Stimulated activated CD8-positive, alpha-beta memory T cell treated with anti-CD3 and anti-CD28 coated beads, Interleukin-2, amount 100 ng/mL, for 1 hour (primary cell): ENCODE measurements at places on chromosomes 1 and 21.

- DNase-seq, result no peak
Observed at GRCh38 chr1:184752656-184753055, 2.0 kb downstream of the EDEM3 start.

GRCh38 chr1:167428395-167428794, 89.9 kb downstream of the CD247 start:
- DNase-seq, result no peak

GRCh38 chr21:45590726-45591618, 48.7 kb upstream of the SLC19A1 start:
- no peak for DNase-seq

GRCh38 chr1:162366671-162367070, 10.0 kb downstream of the SPATA46 start:
- DNase-seq, result no peak

DNA sequence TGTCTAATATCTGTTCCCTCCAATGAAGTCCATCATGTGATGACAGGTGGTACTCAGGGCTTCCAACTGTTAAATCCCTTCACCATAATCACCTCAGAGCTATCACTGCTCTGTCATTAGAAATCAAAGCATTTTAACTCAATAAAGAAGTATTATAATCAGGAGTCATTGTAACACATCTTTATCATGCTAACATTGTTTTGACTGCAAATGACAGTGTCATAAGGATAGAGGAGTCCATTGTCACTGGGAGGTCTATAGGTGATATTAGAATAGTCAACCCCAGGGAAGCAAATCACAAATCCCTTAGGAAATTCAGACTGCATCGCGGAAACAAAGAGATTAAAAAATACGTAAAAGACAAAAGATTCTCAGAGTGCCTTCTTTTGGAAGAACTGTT, 30.8 kb downstream of the LRRC53 start:
- DNase-seq, result no peak

GRCh38 chr1:110012100-110012780, 22.2 kb upstream of the STRIP1 start:
- DNase-seq, result no peak

GRCh38 chr1:226064816-226065248, 2.3 kb downstream of the H3-3A start:
- peak; percentile 16 for DNase-seq

DNA sequence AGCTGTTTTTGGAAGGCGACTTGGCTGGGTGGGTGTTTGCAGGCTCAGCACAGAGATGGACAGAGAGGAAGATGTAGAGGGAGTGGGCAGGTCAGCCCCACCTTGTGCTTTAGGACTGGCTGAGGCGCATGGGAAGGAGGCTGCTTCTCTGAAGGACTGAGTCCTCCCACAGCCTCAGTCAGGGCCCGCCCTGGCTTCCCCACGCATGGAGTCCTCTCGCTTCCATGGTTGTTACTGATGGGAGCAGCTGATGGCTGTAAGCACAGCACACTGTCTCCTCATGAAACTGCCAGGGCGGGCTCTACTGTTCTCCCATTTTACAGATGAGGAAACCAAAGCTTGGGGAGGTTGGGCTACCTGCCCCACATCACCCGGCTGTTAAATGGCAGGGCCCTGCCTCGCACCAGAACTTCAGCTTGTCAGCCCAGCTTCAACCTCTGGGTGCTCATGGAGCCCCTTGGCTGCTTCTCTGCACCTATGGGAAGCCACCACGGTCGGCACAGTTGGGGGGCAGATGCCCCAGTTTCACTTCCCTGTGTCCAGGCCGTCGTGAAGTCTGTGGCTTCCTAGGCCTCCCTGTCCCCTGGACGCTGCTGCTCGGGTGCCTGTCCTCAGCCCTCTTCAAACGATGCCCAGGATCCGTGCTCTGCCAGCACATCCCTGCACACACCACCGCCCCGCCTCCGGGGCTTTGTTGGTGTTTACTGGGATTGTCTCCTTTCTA, 2.4 kb downstream of the TMEM201 start:
- DNase-seq, result no peak

DNA sequence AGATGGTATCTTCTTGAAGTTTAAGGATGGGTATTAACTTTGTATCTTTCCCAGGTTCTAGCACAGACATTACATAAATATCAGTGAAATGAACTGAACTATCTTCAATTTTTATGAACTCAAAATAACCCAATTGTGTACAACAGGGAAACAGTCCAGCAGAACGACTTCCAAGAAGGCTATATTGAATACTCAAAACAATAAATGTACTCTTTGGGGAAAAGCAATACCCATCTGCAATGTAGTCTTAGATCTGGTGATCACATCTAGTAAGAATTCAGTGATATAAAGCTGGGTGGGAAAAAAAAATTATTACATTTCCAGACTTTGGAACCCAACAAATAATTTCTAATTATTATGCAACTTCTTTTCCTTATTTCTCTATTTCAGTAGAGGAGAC, 33.1 kb upstream of the GORAB start:
- no peak for DNase-seq

DNA sequence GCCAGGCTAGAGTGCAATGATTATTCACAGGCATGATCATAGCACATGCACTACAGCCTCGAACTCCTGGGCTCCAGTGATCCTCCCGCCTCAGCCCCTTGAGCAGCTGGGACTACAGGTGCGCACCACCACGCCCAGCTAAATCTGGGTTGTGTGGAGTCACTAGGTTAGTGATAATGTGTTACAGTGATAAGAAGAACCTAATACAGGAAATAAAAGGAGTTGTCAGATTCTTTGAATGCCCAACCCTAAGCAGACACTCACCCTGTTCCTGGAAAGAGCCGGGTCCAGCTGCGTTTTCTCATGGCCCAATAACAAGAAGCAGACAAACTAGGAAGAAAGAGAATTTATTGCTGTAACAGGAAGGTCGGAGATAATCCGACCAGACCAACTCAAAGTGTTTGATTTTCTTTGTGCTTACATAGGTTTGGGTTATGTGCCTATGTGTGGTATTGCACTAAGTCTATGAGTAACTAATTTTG, 8.8 kb downstream of the IFNGR2 start:
- DNase-seq, result no peak

DNA sequence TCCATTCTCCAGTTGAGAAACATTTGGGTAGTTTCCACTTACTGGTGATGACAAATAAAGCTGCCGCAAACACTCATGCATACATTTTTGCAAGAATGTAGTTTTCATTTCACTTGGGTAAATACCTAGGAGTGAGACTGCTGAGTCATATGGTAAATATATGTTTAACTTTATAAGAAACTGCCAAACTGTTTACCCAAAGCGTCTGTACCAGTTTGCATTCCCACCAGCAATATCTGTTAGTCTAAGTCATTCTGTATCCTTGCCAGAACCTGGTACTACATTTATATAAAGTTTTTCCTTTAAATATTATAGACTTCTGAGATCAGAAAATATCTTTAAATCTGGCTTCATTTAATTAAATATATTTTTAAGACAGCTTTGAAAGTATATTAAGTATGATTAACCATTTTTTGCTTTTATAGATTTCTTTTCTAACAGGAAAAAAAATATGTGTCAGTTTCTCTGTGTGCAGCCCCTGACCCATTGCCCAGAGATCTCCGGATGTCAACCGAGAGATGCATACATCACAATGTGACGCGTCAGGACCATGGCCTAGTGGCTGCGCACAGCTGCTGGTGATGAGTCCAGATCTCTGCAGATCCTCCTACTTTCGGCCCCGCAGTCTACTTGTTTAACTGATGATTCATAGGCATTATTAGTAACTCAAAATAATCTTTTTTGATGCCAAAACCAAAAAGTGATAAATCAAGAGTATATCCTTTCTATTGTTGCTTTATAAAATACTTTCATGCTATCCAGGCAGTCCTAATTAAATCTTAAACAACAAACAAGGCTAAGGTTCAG, 227.1 kb upstream of the MAP1LC3C start:
- DNase-seq, result no peak

GRCh38 chr1:53359225-53359933, 31.5 kb upstream of the LRP8 start:
- no peak for DNase-seq

DNA sequence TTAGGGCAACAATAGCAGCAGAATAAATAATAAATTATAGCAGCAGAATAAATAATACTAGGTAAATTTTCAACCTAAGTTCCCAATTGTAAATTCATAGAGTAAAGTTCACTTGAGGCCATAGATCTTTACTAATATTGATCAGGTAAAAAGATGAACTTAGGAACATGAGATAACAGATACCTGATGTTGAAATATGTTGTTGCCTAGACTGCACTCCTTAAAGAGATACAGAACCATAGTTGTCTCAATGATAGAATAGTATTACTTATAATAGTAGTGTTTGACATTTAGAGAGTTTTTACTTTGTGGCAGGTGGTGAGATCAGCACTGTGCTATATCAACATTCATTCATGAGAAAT, 378 bp upstream of the F13B start:
- DNase-seq, result no peak

- DNase-seq, result no peak
Observed at GRCh38 chr1:244214009-244214967, 163.2 kb downstream of the ZBTB18 start.

- no peak for DNase-seq
Observed at GRCh38 chr21:38496224-38496623, 2.1 kb downstream of the ERG start.

- DNase-seq, result no peak
Observed at GRCh38 chr1:206856674-206857464, 8.6 kb upstream of the IL20 start.

GRCh38 chr1:203340112-203340790, 10.7 kb downstream of the FMOD start:
- DNase-seq, result no peak

GRCh38 chr21:29697555-29698193, 242.1 kb downstream of the GRIK1 start:
- no peak for DNase-seq

- DNase-seq, result no peak
Observed at GRCh38 chr1:175893192-175893591, 149.8 kb upstream of the TNR start.
